Activated CD4-positive, CD25-positive, alpha-beta regulatory T cell (primary cell): ENCODE measurements at places on chromosomes 16 and 17.

DNA sequence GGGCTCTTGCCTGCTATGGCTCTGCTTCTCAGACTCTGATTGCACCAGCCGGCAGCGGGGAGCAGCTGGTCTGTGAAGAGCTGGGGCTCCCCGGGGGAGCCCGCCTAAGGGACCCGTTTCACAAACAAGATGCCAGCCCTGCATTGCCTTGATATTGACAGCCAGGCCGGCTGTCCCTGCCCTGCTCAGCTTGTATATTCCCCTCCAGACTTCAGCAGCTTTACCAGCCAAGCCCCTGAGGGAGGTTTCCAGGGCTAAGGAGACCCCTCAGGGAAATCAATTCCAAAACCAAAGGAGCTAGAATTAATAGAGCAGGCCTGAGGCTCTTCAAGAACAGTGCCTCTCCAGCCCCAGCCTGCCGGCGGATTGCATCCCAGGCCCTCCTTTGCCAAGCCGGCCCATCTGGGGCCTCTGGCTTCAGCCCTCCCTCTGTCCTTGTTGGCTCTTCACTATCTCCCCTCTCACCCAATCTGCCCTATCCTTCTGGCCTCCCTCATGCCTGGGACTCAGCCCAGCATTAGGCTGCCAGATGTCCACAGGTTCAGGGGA lies 5.7 kb downstream of the CALB2 start:
- no peak for DNase-seq

DNA sequence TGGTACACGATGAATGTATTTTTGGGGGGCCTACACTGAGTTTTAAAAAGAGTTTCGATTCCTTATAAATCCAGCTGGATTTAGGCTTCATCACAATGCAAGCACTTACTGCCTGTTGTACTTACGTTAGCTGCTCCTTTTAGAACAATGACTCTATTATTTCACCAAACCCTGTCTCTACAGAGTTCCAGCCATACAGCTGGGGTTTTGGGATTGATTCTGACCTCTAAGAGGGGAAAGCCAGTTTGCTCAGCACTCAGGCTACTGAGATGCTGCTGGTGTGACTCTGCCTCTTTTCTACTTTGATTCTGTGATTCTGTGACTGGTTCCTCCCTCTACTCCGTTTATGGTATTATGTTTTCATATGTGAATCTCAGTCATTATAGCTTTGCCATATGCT lies 329.7 kb downstream of the ABCC12 start:
- no peak for DNase-seq

GRCh38 chr17:37512442-37513068 lies 22.9 kb downstream of the DUSP14 start:
- DNase-seq, result no peak

DNA sequence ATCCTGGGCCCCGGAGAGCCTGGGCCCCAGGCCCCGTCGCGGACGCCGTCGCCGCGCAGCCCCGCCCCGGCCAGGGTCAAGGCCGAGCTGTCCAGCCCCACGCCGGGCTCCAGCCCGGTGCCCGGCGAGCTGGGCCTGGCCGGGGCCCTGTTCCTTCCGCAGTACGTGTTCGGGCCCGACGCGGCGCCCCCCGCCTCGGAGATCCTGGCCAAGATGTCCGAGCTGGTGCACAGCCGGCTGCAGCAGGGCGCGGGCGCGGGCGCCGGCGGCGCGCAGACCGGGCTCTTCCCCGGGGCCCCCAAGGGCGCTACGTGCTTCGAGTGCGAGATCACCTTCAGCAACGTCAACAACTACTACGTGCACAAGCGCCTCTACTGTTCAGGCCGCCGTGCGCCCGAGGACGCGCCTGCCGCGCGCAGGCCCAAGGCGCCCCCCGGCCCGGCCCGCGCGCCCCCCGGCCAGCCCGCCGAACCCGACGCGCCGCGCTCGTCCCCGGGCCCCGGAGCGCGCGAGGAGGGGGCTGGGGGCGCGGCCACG lies 36.8 kb upstream of the ZC3H18 start:
- DNase-seq, result no peak

DNA sequence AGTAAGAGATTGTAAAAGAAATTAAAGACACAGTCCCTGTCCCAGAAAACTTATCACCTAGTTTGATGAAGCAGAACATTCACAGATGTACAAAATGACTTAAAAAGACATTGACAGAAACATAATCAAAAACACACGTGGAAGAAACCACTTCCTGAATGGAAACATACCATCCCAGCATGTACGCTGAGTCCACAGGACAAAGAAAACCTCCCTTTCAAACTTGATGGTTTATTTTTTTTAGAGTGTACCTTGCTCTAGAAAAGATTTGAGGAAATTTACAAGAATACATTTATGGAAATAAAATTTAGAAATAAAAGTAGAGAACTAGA lies 140.9 kb downstream of the PMP22 start:
- DNase-seq, result no peak

GRCh38 chr17:19335951-19336631 lies 26.4 kb downstream of the B9D1 start:
- DNase-seq, result no peak
